GF-D8 (cell line): ENCODE measurements at places on chromosomes 5 and 9.

DNA sequence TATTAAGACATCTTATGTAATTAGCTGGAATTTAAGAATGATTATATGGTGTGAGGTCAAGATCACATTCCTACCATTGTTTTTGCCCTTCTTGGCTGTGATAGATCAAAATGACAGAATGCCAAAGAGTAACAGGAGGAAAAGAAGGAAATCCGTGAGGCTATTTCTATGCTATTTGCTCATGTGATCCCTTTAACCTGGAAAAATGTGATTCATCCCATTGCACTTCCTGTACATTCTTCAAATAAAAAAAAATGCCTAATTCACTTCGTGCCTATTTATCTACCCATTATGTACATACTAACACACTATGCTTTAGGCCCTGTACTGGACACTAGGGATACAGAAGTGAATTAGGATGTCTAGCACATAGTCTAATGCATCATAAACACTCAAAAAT lies 154.1 kb upstream of the PAPPA start:
- DNase-seq = no peak

DNA sequence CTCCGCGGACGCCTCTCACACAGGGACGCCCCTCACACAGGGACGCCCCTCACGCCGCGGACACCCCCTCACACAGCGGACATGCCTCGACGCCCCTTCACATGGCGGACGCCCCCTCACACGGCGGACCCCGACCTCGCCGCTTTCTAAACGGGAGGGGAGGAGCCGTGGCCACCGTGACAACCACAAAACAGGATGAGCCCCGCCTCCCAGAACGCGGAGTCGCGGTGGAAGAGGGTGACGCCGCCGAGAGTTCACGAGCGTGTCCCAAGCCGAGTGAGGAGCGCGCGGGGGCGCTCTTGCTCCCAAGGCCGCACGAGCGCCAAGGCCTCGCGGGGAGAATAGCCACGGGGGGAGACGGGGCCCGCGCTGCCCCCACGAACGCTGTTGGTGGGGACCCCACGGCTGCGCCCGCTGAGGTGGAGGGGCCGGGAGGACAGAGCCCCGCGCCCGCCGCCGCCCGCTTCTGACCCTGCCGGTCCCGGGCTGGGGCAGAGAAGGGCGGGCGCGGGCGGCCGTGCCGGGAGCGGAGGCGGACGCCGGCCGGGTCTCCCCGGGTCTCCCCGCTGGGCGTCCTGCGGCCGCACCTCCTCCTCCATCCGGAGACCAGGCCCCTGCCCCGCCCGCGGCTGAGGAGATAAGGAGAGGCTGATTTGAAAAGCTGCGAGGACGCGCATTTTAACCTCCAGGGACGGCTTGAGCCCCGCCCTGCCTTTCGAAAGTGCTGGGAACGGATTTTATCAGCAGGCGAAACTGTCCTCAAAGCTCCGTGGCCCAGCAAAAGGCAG lies 3.9 kb upstream of the NKD2 start:
- no peak for DNase-seq

DNA sequence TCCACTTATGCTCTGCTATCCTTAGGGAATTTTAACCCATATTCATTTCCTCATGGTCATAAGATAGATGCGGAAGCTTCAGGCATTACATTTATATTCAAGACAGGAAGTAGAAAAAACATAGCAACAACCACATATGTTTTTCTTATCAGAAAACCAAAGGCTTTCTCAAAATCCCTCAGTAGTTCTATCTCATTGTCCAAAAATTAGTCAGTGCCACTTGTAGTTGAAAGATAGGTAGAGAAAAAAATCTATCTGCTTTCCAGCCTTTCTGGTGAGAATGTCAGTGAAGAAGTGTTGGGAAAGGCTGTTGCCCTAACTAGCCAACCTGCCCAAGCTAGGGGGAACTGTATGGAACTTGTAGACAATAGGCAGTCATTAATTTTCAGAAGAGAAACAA lies 23.5 kb upstream of the MOCS2 start:
- no peak for DNase-seq

GRCh38 chr5:90191352-90192045 lies 218.1 kb downstream of the CETN3 start:
- no peak for DNase-seq

DNA sequence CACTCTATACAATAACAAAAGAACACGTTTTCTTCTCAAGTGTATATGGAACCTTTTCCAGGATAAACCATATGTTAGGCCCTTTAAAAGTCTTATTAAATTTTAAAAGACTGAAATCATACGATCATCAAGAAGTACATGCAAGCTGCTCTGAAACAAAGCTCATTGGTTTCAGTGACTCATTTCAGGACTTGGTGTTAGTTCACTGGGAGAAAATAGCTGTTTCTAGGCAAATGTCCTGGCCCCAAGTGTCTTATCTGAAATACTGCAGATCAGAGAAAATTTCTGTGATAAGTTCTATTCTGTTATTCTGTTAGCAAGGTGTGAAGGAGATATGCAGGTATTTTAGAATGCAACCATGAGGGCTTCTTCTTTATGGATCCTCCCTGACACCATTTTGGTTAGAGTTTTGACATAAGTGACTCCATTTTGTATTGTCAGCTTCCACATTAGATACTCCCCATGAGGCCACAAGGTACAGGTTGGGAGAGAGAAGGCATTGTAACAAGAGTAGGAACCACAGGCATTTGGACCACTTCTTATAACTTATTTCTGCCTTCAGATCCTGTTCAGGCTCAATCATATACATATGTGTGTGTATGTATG lies 7.5 kb upstream of the CCDC180 start:
- DNase-seq = no peak
